H4 (cell line): ENCODE measurements at places on chromosomes 13 and 19. TPM values are rescaled to one million over a fixed set of nuclear protein-coding genes. Genes with fewer than 3 reads are reported as not detected.

LILRA5 gene
- total RNA-seq: not detected in 2 replicates

DNA sequence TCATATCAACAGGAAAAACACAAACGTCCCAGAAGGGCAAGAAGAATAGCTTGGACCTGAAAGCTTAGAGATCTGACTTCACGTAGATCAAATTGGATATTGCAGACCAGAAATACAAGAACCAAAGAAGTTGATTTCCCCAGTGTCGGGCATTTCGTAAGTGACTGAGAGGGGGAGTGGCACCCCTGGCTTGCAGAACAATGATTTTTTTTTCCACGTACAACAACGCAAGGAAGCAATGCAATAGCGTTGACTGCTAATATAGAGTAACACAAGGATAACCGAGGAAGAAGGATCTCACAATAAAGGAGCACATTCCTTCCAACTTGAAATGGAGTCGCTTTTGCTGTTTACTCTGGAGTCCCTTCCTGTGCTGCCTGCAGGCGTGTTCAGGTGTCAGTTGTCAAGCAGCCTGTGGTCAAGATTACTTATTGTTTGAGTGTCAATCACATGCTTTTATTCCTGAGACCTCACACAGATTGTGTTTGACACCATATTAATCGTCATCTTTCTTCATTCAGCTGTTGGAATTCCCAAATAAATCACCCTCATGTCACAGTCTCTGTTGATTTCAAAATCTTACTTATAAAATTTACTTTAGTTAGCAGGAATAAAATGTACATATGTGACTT is 139.4 kb downstream of the FREM2 start:
- DNase-seq: no peak

DNA sequence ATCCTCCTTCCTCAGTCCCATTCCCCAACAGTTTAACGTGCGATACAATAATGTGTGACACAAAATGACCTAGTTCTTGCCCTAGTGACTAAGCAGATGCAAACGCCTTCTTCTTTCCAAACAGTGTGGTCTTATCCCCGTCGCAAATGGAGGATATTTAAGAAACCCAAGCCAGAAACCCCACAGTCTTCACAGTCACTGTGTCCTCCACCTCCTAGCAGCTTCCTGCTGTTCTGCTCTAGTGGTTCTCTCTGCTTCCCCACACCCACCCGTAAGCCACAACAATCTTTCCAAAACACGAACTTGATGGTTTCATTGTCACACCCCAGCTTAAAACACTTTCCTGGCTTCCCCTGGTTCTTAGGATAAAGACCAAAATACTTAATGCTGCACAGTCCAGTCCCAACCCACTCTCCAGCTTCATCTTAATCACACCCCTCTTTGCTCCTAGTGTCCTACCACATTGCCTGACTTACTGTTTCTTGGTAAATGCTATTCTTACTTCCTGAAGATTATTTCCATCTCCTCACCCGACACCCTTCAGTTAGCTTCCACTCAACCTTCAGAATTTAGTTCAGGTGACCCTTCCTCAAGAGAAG is 32.3 kb downstream of the ITM2B start:
- no peak for DNase-seq

DNA sequence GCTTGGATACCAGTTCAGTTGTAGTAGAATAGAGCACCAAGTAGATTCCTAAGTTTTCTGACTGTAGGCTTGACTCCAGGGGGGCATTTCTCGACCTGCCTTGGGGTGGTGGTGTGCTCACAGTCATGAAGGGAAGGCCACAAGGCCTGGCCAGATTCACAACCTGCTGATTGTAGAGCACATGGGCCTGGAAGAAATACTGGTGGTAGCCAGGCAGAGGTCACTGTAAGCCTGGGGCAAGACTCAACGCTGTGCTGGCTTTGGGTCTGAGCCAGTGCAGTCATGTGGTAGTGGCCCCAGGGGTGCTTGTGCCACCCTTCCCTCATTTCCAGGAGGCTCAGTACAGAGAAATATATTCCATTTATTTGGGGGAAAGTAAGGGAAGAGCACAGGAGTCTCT is 832.3 kb upstream of the SLC10A2 start:
- no peak for DNase-seq

DNA sequence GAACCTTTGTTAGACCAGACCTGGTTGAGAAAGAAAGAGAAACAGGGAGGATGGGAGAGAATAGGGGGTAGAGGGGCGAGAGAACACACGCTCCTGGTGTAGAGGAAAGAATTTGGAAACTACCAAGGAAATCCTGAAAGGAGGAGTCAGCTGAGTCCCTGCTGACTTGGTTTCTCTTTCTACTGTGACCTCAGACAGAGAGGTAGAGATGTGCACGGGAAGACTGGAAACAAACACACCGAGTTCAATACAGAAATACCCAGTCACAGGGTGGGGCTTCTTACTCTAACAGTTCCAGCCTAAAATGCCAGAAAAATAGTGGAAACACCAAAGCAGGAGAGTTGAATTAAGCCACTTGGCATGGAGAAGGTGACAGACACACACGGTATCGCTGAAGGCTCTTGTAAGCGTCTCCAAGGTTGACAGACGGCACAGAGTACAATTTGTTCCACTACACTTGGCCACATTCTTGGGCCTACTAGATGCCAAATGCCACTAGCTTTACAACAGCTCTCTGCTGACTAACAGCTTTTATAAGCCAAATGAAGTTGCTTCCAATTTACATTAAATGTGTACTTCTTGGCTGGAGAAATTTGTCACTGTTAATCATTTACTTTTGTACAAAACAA is 28.1 kb downstream of the LATS2 start:
- no peak for DNase-seq

SLC7A10 gene
- total RNA-seq: not detected in 2 replicates

CCDC8 gene
- total RNA-seq: not detected in 2 replicates

IGFL3 gene
- total RNA-seq: 3.3 TPM in 1 of 2 replicates, not detected in the other

DENND1C gene
- 0.19 TPM in 1 of 2 replicates, not detected in the other for total RNA-seq

DNA sequence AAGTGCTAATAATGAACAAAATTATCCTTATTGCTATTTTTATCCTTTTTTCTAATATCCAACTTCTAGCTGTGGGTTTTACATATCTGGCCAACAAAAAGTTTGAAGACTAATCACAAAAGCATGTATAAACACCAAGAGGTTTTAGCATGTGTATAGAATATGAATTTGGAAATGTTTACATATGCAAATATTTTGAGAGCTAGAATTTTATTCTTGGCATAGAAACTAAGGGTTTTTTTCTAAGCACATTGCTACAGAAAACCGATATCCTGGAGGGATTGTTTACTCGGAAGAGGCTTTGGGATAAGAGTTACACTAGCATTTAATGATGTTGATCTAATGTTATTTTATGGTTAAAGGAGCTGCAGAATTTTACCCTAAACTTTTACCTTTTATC is 392.1 kb downstream of the EFNB2 start:
- DNase-seq: no peak

COX6B2 gene
- total RNA-seq: 0.95 TPM in 1 of 2 replicates, not detected in the other

- DNase-seq: peak; percentile 49
These were observed 13.1 kb downstream of the DDX39A start for GRCh38 chr19:14405758-14406644.

- DNase-seq: no peak
These were observed 11.3 kb downstream of the PRKCSH start for GRCh38 chr19:11446652-11447301.

GRCh38 chr13:42022796-42023493 is 25.5 kb upstream of the DGKH start:
- no peak for DNase-seq

ZNF254 gene
- total RNA-seq: 15.1 and 19.4 TPM in 2 replicates

GRCh38 chr13:44309794-44310757 is 63.5 kb upstream of the SERP2 start:
- no peak for DNase-seq

- DNase-seq: no peak
These were observed 76.0 kb upstream of the TSC22D1 start for GRCh38 chr13:44652168-44652567.

ZNF573 gene
- total RNA-seq: 3.3 and 5.7 TPM in 2 replicates

- peak; percentile 6 for DNase-seq
These were observed 771.3 kb upstream of the ARGLU1 start for GRCh38 chr13:107339209-107339608.

ZNF728 gene
- 0.10 and 1.6 TPM in 2 replicates for total RNA-seq

- no peak for DNase-seq
These were observed 260.6 kb downstream of the ATP8A2 start for GRCh38 chr13:25632166-25632888.

- no peak for DNase-seq
These were observed 18.8 kb upstream of the UBE2L5 start for GRCh38 chr13:30403456-30403855.

DNA sequence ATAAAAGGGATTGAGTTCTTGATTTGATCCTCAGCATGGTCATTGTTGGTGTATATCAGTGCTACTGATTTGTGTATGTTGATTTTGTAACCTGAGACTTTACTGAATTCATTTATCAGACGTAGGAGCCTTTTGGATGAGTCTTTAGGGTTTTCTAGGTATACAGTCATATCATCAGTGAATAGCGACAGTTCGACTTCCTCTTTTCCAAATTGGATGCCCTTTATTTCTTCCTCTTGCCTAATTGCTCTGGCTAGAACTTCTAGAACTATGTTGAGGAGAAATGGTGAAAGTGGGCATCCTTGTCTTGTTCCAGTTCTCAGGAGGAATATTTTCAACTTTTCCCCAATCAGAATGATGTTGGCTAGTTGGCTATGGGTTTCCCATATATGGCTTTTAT is 27.0 kb downstream of the POMP start:
- no peak for DNase-seq

GRCh38 chr19:1001538-1002166 is 1.4 kb downstream of the GRIN3B start:
- no peak for DNase-seq

GRCh38 chr19:11950312-11950711 is 14.5 kb upstream of the ZNF763 start:
- DNase-seq: no peak

LRRC25 gene
- total RNA-seq: 0.06 and 0.35 TPM in 2 replicates

IGFL1 gene
- not detected in 2 replicates for total RNA-seq

NPHS1 gene
- total RNA-seq: not detected in 2 replicates

DNA sequence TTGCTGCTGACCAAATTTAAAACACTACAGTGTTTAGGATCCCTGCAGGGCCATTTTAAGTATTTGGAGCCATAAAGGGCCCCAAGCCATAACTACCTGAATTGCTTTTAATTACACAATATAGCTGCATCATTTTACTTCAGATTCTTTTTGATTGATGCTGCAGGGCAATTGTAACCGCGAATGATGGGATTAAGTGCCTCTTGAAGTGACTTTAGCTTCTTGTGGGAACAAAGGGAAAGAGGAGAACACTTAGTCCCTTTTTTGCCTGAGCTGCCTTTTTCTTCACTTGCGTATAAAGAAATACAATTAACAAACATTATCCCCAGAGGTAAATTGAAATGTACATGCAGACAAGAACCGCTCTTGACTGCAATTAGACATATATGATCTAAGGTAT is 228.5 kb downstream of the ZIC5 start:
- no peak for DNase-seq

GRCh38 chr13:27044837-27045570 is 126.6 kb downstream of the USP12 start:
- DNase-seq: no peak

DNA sequence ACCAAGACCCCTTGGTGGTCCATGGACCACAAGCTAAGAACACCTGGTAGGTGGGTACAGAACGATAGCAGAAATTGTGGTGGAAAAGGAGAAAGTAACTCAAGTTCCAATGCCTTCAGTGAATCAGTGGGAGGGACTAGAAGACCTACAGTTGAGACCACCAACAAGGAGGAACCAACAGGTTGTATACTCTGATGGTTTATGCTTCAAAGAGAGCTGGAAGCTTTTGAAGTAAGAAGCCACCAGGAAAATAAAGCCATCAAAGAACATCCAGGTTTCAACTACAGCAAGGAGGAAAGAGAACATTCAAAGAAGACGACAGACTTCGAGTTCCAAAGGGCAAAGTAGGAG is 42.4 kb downstream of the DIAPH3 start:
- DNase-seq: no peak

DNA sequence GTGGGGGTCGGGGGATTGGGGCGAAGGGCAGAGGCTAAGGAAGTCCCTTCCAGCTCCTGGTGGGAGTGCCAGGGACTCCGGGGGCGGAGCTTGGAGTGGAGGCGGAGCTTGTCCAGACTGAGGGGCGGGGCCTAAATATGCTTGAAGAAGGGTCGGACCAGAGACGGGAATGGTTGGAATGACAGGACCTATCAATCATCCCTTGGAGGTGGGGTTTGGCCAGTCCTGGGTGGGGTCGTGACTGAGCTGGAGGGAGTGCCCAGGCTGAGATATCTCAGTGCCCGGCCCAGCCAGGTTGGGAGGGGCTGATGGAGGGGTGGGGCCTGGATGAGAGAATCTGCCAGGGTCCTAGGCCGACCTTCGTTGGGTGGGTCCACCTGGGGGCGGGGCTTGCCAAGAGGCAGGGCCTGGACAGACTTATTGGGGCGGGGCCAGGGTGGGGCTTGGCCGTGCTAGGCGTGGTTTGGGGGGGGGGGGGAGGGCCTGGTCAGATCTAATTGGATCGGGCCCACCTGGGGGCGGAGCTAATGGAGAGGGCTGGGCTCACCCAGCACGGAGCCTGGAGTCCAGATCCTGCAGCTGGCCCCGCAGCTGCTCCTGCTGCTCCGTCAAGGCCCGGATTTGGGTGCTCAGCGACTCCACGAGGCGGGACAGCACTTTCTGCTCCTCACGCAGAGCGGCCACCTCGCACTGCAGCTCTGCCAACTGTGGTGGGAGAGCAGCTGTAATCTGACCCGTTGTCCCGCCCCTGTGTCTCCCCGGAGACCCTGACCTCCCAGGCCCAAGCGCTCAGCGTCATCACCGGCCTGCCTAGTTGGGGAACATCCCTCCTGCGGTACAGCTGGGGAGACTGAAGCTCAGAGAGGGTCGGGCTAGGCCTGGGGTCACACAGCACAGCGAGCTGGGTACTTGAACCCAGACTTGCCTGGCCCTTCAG is 2.6 kb upstream of the WIZ start:
- no peak for DNase-seq

- peak; percentile 76 for DNase-seq
These were observed at the start of gene ZNF329 for GRCh38 chr19:58150328-58150921. TSS of gene ZNF329 (minus strand) at chr19:58150789. CDS start at chr19:58129503, 21,286 bp downstream.

FDX2 gene
- 23.6 and 40.0 TPM in 2 replicates for total RNA-seq

- DNase-seq: no peak
These were observed 166.6 kb downstream of the KLF12 start for GRCh38 chr13:73967397-73968165.

DNA sequence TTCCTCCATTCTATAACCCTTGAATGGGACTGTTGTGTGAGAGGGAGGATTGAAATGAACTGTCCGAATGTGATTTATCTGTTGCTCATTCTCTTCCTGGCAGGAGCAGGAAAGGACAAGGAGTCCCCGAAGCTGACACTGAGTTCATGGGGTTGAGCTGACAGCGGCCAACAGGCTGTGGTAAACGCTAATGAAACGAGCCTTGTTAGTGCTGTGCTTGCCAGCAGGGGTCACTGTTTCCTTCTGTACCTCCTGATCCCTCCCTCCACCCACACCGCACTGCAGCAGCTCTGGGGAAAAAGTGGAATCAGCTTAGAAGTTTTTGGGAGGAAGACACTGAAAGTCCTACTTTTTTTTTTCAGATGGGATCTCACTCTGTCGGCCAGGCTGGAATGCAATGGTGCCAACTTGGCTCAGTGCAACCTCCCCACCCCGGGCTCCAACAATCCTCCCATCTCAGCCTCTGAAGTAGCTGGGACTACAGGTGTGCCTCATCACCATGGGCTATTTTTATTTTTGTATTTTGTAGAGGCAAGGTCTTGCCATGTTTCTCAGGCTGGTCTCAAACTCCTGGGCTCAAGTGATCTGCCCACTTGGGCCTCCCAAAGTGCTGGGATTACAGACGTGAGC is 6.7 kb upstream of the ZNF761 start:
- peak; percentile 58 for DNase-seq

GRCh38 chr19:33684538-33685232 is 62.9 kb downstream of the CHST8 start:
- DNase-seq: no peak

CEACAM16 gene
- total RNA-seq: not detected in 2 replicates
